ENCODE measurements at places on chromosomes 12 and 14.

DNA sequence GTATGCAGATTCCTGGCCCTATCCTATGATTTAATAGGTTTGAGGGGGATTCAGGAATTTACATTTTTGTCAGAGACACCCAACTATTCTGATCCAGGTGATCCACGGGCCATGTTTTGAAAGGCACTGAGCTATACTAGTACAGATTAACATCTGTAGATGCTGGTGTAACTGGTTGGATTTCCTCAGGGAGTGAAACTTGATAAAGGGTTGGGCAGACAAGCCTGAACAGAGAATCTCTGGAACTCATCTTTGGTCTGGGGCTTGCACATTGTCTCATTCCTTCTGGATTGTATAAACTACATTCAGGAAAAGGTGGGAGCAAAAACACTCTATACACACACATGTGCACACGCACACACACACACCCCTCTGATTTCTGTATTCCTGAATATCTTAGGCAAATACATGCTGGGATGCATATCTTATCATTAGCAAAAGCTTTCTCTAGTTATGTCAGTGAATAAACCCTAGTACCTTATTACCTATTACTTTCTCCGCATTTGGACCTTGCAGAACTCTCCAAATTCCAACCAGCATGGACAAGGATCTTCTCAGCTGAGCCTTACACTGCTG lies 104.6 kb downstream of the SLC38A1 start:
- no peak for DNase-seq

DNA sequence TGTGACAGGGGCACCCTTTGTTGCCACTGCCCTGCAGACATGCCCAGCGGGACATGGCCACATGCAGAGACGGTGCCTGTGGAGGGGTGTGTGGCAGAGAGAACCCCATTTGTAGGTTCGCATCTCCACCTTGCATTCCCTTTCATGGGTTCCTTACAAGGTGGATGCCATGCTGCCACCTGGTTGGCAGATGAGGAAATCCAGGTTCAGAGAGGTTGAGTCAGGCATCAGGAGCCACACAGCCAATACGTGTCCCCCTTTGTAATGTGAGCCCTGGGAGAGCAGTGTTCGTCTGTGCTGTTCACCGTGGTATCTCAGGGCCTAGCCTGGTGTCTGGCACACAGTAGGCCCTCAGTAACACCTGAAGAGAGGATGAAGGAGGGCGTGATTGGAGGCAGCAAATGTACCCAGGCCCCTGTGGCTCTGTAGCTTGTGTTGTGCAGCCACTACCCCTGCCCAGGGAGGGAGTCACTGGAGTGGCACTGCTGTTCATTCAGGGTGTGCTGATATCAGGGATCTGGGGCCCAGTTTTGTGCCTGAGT lies 9.1 kb downstream of the SH2B3 start:
- DNase-seq = no peak

GRCh38 chr12:47652521-47653234 lies 53.2 kb downstream of the RPAP3 start:
- DNase-seq = no peak

DNA sequence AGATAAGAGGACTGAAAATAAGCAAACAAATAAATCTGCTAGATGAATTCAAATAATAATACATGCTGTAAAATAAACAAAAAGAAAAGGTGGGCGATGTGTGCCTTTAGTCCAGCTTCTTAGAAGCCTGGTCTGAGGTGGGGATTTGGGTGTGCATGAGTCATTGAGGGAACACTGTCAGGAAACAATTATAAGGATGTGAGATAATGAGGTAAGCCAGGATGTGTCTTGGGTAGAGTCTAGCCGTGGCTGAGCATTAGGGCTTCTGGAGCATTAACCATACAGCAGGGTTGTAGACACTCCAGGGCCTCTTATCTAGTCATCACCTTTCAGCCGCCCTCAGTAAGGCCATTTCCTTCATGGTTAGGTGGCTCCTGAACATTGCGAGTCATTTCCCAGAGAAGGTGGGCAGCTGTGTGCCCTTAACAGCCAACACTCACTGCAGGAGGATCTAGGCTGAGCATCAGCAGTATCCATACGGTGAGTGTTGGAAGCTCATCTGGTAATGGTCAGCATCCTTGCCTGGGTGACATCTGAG lies 405.6 kb downstream of the GLT1D1 start:
- no peak for DNase-seq

GRCh38 chr12:24743941-24744793 lies 204.7 kb downstream of the BCAT1 start:
- no peak for DNase-seq

GRCh38 chr14:68884031-68885030 lies 91.5 kb upstream of the ZFP36L1 start:
- DNase-seq = no peak
